ENCODE measurements at places on chromosomes 6 and 20. TPM values are rescaled to one million over a fixed set of nuclear protein-coding genes. Genes with fewer than 3 reads are reported as not detected.

Gene PLG
- not detected for total RNA-seq

Gene SLA2
- not detected for total RNA-seq

Gene TRAM2
- total RNA-seq = 81.3 TPM

DNA sequence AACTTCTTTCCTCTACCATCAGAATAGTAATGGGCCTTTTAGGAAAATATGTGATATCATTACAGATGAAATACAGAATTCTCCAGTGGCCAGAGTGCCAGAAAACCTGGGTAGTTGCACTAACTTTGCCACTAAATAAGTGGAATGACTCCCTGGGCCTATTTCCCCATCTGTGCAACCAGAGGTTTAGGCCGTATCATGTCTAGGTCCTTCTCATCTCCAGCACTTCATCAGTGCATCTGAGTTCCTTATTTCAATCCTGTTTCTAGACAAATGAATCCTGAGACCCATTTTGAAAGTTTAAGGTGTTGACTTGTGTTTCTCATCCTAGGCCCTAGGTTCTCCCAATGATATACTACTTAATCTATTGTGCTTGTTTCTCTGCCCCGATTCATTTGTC, 236.2 kb downstream of the CD83 start:
- no peak for DNase-seq

- peak; percentile 72 for DNase-seq
These were observed at the start of gene PHF1 for GRCh38 chr6:33410711-33411631. Gene PHF1, plus strand, starts transcription at chr6:33411014. Its CDS starts 1,250 bp downstream, at chr6:33412264.
